SHP77 treated with DMSO at 0.1 percent for 48 hours (cell line): ENCODE measurements at places on chromosomes 1 and 21.

DNA sequence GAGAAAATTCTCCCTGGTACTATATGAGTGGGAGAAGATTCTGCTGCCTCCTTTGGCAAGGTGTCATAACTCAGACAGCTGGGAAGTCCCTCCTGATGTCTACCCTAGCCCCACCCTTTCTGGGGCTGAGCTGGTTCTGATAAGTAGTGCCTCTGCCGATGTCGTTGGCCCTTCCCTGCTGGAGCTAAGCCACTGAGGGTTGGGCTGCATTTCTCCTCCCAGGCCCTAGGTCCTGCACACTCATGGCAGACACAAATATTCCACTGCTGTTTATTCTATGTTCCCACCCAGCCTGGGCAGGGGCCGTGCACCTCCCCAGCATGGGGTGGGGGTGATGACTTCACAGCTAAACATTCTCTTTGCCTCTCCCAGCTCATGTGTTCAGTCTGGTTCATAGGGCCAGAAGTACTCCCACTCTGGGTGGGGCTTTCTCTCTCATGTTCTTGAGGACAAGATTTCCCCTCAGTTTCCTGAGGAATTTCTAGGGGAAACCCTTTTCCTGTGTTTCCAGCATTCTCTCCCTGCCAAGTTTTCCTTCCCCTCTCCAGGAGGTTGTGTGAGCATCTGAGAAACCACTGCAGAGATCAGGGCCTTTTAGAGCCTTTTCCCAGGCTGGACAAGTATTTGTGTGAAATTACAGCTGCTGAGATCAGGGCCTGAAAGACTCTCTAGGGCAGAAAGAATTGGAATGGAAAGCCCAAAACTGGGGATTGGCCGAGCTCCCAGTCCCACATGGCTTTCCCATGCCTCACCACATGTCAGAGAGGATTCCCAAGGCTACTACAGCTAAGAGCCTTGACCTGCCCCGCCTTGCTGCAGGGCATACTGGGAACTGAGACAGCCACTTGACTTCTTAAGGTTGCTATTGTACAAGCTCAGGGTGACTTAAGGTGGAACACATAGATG lies 66.2 kb downstream of the ATP2B4 start:
- no peak for DNase-seq

GRCh38 chr1:43545695-43546387 lies 15.2 kb downstream of the PTPRF start:
- DNase-seq, result no peak

- no peak for DNase-seq
These were observed 50.8 kb upstream of the COL24A1 start for GRCh38 chr1:86207323-86207722.

DNA sequence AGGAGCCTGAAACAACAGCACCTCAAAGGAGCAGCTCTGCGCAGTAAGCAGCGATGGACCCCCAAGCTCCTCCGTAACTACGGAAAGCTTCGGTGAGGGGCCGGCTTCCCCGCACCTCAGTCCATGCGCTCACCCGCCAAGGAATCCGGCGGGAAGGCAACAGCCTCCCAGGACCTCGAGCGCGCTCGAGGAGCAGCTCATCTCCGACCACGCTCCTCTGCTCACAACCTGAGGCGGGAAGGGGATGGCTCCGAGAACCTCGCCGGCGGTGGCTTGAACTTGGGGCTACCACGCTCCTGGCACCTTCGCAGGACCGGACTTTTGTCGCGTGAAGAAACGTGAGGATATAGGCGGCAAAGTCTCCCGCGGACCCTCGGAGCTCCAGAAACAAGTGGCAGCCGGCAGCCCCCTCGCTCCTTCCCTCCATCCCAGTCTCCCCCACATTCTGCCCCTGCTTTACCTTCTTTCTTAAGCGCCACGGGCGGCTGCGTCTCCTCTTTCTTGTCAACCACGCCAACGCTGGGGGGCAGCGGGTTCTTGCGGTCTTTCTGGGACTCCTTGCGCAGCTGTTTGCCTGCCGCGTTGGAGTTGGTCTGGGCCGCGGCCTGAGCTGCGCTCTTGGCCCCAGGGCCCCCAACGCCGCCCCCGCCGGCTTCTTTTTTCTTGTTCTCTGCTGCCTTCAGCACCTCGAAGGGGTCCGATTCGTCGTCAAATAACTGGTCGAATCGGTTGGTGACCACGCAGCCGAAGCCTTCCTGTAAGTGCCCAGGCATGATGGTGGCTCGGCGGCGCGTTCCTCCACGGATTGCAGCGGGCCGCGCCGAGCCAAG lies 459 bp downstream of the SERBP1 start:
- DNase-seq, result no peak

- peak; percentile 3 for DNase-seq
These were observed 164.2 kb upstream of the C1orf21 start for GRCh38 chr1:184222652-184223052.

DNA sequence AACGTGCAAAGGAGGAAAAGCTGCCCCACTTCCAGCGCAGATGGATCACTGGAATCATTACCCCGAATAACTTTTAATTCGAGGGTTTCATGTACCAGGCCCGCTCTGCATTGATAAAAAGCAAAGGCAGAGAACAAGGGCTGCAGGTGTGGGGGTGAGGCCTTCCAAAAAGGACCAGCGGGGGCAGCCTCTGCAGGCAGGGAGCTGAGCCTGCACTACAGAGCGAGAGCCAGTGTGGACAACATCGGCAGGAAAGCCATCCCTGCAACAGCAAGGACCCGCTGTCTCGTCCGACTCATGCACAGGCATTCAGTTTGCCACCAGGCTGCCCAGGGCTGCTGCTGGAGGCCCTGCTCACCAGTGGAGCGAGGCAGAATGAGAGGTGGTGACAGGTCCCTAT lies 27.1 kb upstream of the AJAP1 start:
- no peak for DNase-seq

GRCh38 chr1:2871246-2871815 lies 69.8 kb upstream of the TTC34 start:
- no peak for DNase-seq

DNA sequence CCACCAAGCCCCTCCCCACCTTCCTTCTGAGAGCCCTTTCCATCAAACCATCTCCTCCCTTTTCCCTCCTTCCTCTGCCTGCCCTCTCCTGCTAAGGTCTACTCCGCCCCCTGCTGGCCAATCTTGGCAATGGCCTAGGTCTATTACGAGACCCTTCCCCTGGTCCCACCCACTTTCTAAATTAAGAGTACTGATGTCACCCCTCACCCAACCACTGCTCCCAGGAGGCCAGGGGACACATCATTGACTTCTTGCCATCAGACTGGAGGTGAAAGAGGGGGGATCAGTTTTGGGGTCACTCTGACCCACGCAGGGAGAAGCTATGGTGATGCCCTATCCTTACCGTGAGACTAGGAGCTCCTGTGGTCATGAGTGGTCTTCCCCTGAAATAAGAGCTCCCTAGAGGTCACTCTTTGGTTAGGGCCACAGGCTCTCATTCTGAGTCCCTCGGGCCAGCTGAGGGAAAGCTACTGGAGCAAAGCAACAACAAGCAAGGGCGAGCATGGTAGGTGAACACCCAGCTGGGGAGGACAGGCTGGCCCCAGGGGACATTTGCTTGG lies 34.6 kb upstream of the S100A7 start:
- DNase-seq, result peak; percentile 73

- no peak for DNase-seq
These were observed 80.3 kb downstream of the NME7 start for GRCh38 chr1:169287280-169287679.

DNA sequence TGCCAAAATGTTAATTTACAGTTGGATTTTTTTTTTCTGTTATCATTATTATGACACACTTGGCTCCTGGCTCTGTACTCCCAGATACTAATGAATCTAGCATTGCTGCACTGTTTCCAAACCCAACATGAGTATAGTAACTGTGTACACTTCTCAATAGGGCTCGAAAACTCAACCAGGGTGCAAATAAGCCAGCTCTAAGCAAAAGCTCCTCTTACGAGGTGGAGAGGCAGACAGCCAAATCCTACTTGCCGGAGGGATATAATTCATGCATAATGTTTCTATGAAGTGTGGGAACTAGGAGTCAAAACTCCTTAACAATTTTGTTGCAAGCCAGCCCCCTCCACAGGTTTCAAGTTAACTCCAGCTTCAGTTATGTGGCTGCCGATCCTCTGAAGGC lies 510.4 kb upstream of the ZP4 start:
- no peak for DNase-seq

- DNase-seq, result no peak
These were observed 94.0 kb downstream of the DMRTB1 start for GRCh38 chr1:53552981-53553733.

GRCh38 chr1:204212715-204213114 lies 1.1 kb downstream of the GOLT1A start:
- no peak for DNase-seq

DNA sequence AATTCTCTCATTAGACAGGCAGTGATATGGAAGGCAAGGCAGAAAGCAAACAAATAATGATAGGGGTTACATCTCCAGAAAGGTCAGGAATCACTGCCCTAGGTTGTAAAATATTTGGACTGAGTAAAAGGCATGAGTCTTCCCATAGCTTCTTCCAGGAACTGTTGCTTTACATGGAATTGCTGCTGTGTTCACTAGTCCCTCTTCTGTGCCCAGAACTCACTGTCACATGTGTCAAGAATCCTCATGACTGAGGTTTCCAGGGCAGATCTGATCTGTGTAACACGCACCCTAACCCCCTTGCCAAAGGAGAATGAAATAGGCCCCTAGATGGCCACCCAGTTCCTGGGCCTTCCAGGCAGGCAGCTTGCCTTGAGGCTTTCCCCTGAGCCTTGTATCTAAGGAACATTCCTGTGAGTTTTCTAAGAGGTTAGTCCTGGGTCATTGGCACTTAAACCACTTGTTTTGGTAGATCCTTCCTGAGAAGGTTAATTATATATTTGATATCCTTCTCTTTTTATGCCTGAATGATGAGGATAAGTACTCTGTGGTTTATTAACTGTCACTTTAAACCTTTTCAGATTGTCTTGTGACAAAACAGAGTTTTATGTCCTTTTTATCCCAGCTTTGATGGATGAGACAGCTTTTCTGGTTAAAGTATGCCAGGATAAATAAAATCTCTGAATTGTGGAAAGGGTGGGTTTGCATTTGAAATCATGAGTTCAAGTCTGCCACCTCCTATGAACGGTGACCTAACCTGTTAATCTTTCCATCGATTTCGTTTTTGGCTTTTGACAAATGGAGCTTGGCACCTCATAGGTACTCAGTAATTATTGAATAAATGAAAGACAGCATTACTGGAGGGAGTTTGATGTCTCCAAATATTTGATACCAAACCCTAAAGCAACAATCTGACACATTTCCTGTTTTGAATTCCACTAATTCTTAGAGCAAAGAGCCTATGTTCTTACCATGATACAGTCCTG lies 163.3 kb downstream of the DHRS3 start:
- no peak for DNase-seq

DNA sequence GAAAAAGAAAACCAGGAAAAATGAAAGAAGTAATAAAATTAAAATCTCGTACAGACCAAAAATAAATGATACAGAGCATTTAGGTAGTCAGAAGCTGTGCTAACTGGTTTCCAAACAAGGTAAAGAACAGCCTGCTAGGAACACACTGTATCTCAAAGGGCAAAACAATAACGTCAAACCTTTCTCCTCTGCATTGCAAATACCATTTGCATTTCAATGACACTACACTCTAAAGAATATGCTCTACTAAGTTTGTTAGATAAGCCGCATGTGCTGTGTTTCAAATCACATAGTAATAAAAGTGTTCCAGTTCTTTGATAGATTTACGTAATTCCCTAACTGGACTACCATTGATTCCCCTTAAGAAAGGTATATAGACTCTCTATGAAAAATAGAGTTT lies 648.8 kb downstream of the PLA2G4A start:
- no peak for DNase-seq

DNA sequence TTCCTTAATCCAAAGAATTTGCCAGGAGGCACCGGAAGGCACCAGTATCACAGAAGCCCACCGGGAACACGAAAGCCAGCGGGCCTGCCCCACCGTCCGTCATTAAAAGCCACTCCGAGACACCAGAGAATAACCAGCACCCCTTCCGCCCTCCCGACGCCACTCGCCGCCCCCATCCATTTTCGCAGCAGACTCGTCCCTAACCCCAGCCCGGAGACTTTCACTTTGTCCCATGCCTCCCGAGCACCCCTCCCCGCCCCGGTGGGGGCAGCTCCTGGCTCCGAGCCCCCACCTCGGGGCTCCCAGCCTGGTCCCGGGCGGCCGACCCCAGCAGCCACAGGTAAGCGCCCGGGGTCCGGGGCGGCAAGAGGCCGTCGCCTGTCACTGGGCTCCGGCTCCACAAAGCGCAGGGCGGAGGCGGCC lies 105.4 kb downstream of the SLC45A1 start:
- DNase-seq, result no peak

DNA sequence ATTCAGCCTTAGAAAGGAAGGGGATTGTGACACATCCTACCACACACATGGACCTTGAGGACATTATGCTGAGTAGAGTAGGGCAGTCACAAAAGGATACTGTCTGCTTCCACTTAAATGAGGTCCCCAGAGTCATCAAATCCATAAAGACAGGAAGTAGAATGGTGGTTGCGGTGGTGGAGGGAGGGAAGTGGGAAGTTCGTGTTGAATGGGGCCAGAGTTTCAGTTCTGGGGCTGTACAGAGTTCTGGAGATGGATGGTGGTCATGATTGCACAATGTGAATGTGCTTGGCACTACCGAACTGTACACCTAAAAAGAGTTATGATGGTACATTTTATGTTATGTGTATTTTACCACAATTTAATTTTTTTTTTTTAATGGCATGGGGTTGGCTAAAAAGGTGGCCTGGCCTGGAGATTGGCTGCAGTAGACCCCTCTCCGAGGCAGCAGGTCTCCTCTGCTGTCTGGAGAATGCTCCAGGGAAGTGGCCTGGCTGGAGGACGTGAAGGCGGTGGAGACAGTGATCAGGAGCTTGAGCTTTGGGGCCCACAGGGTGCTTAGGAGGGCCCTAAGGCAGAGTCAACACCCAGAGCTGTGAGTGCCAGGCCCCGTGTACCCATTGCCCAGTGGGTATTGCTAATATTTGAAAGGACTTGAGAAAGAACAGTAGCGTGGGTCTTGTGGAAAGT lies 30.4 kb downstream of the IFNGR2 start:
- no peak for DNase-seq

GRCh38 chr1:207871117-207871649 lies 39.7 kb downstream of the CD34 start:
- no peak for DNase-seq

DNA sequence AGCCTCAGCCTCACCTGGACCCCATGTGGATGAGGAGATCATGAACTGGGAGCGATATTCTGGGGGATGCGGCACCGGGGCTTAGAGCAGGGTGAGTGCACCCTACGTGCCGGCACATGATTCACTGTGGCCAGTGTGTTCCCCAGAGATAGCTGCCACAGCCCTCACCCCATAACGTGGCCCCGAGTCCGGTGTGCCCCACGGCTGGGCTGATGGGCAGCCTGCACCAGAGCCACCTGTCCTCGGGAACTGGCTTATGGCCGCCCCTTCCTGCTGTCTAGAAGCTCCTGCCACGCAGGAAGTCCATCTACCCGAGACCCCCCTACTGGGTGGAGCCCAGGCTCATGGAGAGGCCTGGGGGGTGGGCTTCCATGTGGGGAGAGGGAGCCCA lies 39.1 kb upstream of the SLC19A1 start:
- DNase-seq, result no peak

GRCh38 chr1:234277161-234277868 lies 95.9 kb upstream of the COA6 start:
- DNase-seq, result no peak
